GM12878 (cell line): ENCODE measurements at places on chromosomes 1 and 21. TPM values are rescaled to one million over a fixed set of nuclear protein-coding genes. Genes with fewer than 3 reads are reported as not detected.

LHX8 gene
- total RNA-seq = not detected in 2 replicates

RNF220 gene
- 72.2 and 76.1 TPM in 2 replicates for total RNA-seq

- H3K27me3 ChIP-seq = no peaks in the 10 kb centered on the region
- DNase-seq = no peak
- no peaks in the 10 kb centered on the region for H3K36me3 ChIP-seq
- H3K27ac ChIP-seq = no peak overlapping the region
- no peaks in the 10 kb centered on the region for H3K4me1 ChIP-seq
Measured at GRCh38 chr1:162276493-162276892, 100.2 kb downstream of the SPATA46 start.

RNF187 gene
- 116 and 125 TPM in 2 replicates for total RNA-seq

GRCh38 chr1:25206201-25206600 is 26.1 kb downstream of the SYF2 start:
- DNase-seq = no peak
- no peak overlapping the region for H3K27ac ChIP-seq
- no peaks in the 10 kb centered on the region for H3K36me3 ChIP-seq
- H3K27me3 ChIP-seq = 0 out of 2 replicates have a peak, but pooled peaks cover 1% of the 10 kb centered on the region
- H3K4me1 ChIP-seq = no peaks in the 10 kb centered on the region

NCAM2 gene
- 0.13 TPM in 1 of 2 replicates, not detected in the other for total RNA-seq

DNA sequence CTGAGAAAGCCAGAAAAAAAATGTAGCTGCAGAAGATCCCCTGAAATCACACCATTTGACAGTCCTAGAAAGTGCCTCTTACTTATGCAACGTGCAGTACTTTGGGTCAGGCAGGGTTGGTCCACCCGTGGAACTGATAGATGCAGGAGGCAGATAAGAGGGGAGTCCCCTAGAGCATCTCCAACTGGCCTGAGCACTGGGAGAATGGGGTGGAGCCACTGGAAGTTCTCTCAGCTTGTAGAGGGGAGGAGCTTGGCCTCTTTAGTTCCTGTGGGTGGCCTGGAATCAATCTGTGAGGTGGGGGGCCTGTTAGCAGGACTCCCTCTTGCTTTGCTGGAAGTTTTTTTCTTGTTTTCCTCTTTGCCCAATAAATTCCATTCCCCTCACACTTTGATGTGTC is 335.7 kb upstream of the NCAM2 start:
- H3K36me3 ChIP-seq = no peaks in the 10 kb centered on the region
- no peak overlapping the region for H3K27ac ChIP-seq
- H3K4me1 ChIP-seq = no peaks in the 10 kb centered on the region
- no peaks in the 10 kb centered on the region for H3K27me3 ChIP-seq

GPA33 gene
- 0.21 and 0.88 TPM in 2 replicates for total RNA-seq

GRCh38 chr1:94832446-94832845 is 12.3 kb downstream of the SLC44A3 start:
- H3K27ac ChIP-seq = no peak overlapping the region
- no peaks in the 10 kb centered on the region for H3K4me1 ChIP-seq
- H3K27me3 ChIP-seq = no peaks in the 10 kb centered on the region
- no peaks in the 10 kb centered on the region for H3K36me3 ChIP-seq

- no peaks in the 10 kb centered on the region; the same call in 1 of the 2 replicates for H3K27me3 ChIP-seq
- DNase-seq = no peak
- H3K36me3 ChIP-seq = no peaks in the 10 kb centered on the region
- H3K27ac ChIP-seq = no peak overlapping the region
- no peaks in the 10 kb centered on the region for H3K4me1 ChIP-seq
Measured at GRCh38 chr1:98453066-98453465, 208.5 kb upstream of the SNX7 start.

GRCh38 chr1:202967684-202968281 is 726 bp upstream of the CYB5R1 start:
- 0 out of 2 replicates have a peak, but pooled peaks cover 2% of the 10 kb centered on the region for H3K27me3 ChIP-seq
- DNase-seq = no peak
- H3K4me3 ChIP-seq = peak overlapping the region; percentile 82
- H3K36me3 ChIP-seq = no peaks in the 10 kb centered on the region; the same call in 1 of the 2 replicates
- peaks cover 23% of the 10 kb centered on the region for H3K4me1 ChIP-seq

GRCh38 chr1:162141281-162142054 is 72.0 kb downstream of the NOS1AP start:
- DNase-seq = no peak
- H3K4me3 ChIP-seq = no peak overlapping the region
- H3K36me3 ChIP-seq = no peaks in the 10 kb centered on the region
- H3K27me3 ChIP-seq = no peaks in the 10 kb centered on the region; the same call in 1 of the 2 replicates

GRCh38 chr21:44353191-44353970 is at the start of gene TRPM2:
TRPM2 (plus strand) TSS chr21:44353621; CDS start chr21:44353701, 80 bp downstream.
- peak within 1 kb of the TSS; percentile 65; the same call in 1 of the 2 replicates for H3K4me3 ChIP-seq
- H3K4me1 ChIP-seq = peaks cover 22% of the 10 kb centered on the region
- H3K27me3 ChIP-seq = no peaks in the 10 kb centered on the region
- H3K36me3 ChIP-seq = peaks cover 5% of the 10 kb centered on the region; the same call in 1 of the 2 replicates
- peak within 1 kb of the TSS; percentile 68 for H3K27ac ChIP-seq

- no peak overlapping the region for H3K4me3 ChIP-seq
- no peak for DNase-seq
- peaks cover 3% of the 10 kb centered on the region for H3K4me1 ChIP-seq
- no peaks in the 10 kb centered on the region for H3K36me3 ChIP-seq
- H3K27ac ChIP-seq = no peak overlapping the region
Measured at GRCh38 chr21:33686386-33686785, 44.1 kb downstream of the ITSN1 start.

GRCh38 chr1:183632114-183632513 is 3.5 kb downstream of the ARPC5 start:
- H3K36me3 ChIP-seq = peaks cover 25% of the 10 kb centered on the region
- H3K4me1 ChIP-seq = peaks cover 3% of the 10 kb centered on the region; the same call in 1 of the 2 replicates
- peak overlapping the region; percentile 88 for H3K4me3 ChIP-seq
- H3K27me3 ChIP-seq = no peaks in the 10 kb centered on the region
- H3K27ac ChIP-seq = no peak overlapping the region; the same call in 1 of the 2 replicates

FGR gene
- 80.2 and 83.8 TPM in 2 replicates for total RNA-seq
